ENCODE measurements at places on chromosomes 7 and 10. TPM values are rescaled to one million over a fixed set of nuclear protein-coding genes. Genes with fewer than 3 reads are reported as not detected.

OIT3 gene
- total RNA-seq = not detected

PRSS37 gene
- total RNA-seq = not detected

GSTO2 gene
- total RNA-seq = 9.1 TPM

INMT gene
- total RNA-seq = 501 TPM

NRG3 gene
- total RNA-seq = 2.3 TPM

DNA sequence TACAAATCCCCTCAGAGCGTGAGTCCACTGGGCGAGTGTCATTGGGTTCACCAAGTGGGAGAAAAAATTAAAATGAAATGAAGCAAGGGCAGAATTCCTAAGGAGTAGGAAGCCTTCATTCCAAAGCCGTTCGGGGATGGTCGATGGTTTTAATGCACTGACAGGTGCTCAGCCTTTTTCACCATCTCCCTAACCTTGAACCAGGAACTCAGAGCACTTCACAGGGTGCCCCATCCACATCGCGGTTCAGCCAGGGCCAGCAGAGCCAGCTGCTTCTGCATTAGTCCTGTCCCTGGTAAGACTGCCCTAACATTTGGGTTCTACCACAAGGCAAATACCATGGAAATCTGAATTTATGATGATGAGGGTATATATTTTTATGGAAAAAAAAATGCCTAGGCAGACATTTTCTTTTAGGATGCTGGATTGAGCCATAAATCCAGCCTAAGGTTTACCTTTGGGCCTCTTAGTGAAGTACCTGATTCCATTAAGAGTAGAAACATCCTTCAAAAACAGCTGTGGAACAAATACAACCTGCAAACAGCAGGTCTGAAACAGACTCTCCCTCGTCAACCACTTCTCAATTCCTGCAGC, 203.5 kb upstream of the RNF32 start:
- no peak for DNase-seq
- H3K4me3 ChIP-seq = no peak overlapping the region

Data from upper lobe of right lung (tissue), 1 donor.